ENCODE measurements at places on chromosomes 3 and 15.
A peak's percentile ranks its signal among the peaks of the same experiment; 100 is the strongest.

DNA sequence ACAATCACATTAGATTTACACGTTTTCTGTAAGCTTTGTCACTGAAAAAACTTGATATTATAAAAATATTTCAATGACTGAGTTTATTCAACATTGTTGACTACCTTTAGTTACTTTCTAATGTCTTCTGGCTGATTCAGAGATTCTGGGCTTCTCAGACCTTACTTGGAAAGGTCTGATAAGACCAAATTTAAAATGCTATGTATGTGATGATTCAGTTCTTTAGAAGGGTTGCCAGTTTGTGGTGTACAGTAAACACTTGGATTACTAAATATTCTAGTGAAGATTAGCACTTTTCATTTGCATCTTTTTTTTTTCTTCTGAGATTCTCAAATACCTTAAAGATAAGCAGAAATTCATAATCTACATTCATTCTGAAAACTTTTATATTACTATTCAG lies 49.8 kb downstream of the SGO1 start:
- no peak for DNase-seq

DNA sequence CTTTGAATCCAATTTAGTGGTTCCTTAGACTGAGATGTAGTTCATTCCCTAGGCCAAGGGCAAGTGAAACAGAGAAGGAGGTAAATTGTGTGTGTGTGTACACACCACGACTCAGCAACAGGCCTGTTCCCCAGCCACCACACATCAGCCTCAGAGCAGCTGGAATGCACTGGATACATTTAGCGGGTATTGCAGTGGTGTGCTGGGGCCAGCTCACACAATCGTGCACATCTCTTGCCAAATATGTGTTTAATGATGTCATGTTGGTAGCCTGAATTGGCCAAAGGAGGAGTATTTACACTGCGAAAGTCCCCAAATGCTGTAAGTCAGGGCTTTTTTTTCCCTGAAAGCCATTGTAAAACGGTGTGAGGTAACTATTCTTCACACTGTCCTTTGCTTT lies 82.3 kb downstream of the RBPMS2 start:
- no peak for DNase-seq

GRCh38 chr15:94743668-94744067 lies 512.3 kb downstream of the MCTP2 start:
- DNase-seq: no peak

DNA sequence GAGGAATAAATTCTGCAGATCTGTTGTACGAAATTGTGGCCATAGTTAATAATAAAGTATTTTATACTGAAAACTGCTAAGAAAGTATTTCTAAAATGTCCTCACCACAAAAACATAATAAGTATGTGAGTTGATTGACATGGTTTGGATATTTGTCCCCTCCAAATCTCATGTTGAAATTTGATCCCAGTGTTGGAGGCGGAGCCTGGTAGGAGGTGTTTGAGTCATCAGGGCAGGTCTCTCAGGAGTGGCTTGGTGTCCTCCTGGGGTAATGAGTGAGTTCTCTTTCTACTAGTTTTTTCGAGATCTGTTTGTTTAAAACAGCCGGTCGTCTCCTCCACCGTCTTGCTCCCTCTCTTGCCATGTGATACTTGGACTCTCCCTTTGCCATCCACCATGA lies 424.1 kb upstream of the KCNMB2 start:
- DNase-seq: no peak

GRCh38 chr3:192827208-192827607 lies 90.4 kb downstream of the MB21D2 start:
- no peak for DNase-seq

- no peak for DNase-seq
These were observed 66.1 kb downstream of the CHSY1 start for GRCh38 chr15:101185770-101186169.

DNA sequence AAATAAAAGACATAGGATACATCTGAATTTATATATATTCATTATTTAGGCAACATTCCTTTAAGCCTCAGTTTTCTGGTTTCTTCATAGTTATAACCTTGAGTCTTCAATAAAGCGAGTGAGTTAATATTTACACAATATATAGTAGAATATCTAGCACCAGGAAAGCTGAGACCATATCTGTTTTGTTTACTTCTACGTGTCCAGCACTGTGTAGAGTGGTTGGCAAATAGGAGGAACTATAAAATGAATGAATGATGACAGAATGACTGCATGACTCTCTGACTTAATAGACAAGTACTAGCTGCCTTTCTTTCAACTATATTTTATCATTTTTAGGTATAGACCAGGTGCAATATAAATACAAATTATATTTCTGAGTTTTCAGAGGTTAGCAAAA lies 197.8 kb upstream of the RBMS3 start:
- DNase-seq: no peak

DNA sequence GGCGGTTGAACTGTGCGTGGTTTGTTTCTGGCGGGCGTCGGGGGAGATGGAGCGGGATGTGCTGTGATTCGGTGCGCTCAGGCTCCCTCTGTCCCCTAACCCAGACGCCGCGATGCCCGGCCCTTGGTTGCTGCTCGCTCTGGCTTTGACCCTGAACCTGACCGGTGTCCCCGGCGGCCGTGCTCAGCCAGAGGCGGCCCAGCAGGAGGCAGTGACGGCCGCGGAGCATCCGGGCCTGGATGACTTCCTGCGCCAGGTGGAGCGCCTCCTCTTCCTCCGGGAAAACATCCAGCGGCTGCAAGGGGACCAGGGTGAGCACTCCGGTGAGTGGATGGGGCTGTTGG lies 1.2 kb downstream of the TRH start:
- no peak for DNase-seq

DNA sequence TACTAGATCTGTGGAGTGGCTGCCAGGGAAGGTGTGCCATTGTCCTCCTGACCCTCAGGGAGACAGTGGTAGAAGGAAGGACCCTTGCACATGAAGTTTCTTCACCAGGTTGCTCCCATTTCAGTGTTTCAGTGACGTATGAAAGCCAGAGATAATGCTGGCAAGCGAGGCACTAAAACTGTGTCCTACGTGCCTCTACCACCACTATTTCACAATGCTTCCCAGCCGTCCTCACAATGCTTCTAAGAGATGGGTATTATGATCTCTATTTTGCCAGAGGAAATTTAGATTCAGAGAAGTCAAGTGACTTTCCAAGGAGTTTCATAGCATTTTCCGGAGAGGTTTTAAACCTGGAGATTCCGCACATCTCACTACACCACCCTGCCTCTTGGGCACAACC lies 28.0 kb upstream of the RNF7 start:
- DNase-seq: no peak

DNA sequence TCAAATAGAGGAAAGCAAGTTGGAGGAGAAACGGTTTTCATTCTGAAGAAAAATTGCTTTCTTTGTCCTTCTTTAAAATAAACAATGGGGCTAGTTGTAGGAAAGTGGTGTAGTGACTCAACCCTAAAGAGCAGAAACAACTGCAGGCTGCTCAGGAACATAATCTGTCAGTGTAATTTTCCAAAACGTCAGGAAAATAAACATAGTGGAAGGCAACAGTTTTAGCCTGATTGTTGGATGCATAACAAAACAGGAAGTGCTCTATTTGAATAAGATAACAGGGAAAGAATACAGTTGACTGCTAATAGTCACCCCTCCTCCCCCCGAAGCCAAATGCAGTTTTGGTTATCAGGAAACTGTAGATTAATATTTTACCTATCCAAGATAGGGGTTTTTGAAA lies 167.6 kb downstream of the ECT2 start:
- DNase-seq: no peak

- DNase-seq: no peak
These were observed 19.6 kb upstream of the GPR156 start for GRCh38 chr3:120304616-120305015.

- DNase-seq: no peak
These were observed 4.3 kb upstream of the SLC6A20 start for GRCh38 chr3:45800611-45801010.

DNA sequence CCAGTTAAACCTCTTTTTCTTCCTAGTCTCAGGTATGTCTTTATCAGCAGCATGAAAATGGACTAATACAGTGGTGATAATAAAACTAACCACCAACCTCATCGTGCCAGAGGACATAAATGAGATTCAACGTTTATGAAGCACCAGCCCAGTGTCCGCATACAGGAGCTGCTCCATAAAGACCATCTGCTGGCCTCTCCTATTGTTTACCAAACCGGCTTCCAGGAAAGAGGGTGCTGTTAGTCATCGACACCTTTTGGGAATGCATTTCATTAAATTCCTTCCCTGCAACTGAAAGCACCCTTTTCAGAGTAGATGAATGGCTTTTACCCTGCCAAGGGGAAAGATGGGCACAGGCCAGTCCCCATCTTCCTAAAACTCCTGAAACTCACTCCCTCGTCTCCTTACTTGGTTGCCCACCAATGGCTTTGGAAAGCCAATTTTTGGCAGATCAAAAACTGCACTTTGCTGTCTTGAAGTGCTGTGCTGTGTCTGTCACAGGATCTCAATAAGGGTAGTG lies 122.1 kb downstream of the AQP9 start:
- DNase-seq: no peak

DNA sequence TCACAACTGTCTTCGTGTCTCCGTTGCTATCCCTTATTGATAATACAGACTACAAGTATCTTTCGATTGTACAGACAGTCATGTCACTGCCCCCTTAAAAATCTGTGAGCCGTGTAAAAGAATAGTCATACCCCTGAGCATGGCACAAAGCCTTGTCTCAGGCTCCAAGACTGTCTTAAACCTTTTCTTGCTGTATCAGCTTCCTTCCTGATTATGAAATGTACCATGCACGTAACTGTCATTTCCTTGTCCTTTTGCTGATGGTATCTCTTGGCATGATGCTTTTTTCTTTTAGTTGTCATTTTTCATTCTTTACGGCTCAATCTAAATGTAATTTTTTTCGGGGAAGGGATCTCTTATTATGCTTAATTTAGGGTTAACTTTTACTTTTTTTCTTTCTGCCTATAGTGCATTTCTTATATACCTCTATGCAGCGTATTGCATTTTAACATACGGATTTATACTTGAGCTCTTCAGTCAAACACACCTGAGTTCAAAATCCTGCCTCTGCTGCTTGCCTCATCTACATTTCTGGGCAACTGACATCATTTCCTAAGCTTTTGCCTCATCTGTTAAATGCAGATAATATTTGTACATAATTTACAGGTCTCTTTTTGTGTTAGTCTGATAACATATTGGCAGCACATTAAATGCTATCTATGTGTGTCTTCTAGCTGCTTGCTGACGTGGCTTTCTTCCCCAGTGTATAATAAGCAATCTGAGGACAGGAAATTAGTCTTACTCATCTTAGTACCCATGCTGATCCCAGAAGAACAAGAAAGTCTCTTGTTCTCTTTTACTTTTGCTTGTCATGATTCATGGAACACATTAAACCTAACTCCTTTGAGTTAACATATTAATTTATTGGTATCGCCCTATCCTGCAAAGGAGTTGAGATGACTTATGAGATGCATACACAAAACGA lies 57.3 kb downstream of the ROBO2 start:
- DNase-seq: no peak

DNA sequence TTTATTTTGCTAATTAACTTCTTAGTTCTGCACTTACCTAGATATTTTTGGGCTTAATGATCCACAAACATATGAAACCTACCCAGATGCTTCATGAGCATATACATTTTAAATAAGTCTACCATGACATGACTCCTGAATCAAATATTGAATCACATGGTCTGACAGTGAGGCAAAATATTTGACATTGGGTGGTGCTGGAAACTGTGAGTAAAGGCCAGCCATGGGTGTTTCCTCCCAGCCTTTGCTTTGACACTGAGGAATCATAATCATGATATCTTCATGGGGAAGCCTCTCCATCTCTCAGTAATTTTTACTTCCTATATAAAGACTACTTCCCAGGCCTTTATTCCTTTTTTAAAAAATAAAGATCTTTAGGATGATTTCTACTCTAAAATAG lies 22.8 kb upstream of the SSR3 start:
- no peak for DNase-seq

GRCh38 chr3:71360764-71361163 lies 222.8 kb downstream of the FOXP1 start:
- DNase-seq: peak; percentile 25

- no peak for DNase-seq
These were observed 40.2 kb downstream of the SUCLG2 start for GRCh38 chr3:67614195-67614594.

GRCh38 chr15:43465100-43465499 lies 27.9 kb downstream of the TP53BP1 start:
- DNase-seq: no peak

DNA sequence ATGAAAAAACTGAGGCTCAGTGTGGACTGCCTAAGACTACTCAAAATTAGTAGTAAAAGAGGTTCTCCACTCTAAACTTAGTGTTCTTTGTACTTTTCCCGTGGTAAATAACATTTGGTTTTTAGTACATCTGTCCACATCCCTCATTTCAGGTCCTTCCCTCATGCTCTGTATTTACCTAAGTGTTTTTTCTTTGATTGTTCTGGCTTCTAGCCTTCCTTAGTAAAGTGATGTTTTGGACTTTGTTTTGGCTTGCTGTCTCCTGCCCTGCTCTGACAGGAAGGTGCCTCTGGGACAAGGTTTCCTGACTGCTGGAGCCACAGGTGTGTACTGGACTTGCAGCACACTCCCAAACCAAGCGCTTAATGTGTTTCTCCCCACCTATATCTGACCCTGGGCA lies 29.9 kb upstream of the ALDH1A2 start:
- DNase-seq: no peak

DNA sequence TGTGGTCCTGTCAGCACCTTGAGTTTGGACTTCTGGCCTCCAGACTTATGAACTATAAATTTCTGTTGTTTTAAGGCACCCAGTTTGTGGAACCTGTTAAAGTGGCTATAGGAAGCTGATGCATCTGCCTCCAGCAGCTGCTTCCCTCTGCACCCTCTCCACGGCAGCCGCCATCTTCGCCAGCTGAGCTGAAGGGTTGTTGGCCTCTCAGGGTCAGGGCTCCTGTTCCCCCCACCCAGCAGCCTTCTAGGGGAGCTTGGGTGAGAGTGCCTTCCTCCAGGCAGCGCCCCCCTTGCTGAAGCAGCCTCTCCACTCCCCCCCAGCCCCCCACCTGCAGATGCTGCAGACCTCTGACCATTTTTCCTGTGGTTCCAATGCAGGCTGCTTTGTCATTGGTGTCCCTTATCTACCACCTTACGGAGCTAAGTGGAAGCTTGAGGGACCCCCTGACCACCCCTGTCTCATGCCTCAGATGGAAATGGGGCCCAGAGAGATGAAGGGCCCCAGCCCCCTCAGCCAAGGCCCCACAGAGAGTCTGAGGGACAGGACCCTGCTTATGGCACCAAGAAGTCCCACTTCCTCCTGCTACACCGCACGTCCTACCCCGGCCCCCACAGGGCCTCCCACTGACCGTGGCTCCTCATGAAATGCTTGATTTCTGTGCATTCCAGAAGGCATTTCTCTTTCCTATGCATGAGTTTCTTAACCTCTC lies 61.4 kb upstream of the TLE3 start:
- no peak for DNase-seq

GRCh38 chr3:11302444-11302843 lies 30.2 kb downstream of the ATG7 start:
- DNase-seq: no peak

- no peak for DNase-seq
These were observed 597.4 kb downstream of the RSL24D1 start for GRCh38 chr15:54599386-54599785.

- no peak for DNase-seq
These were observed 47.6 kb downstream of the ROPN1B start for GRCh38 chr3:126016616-126017015.

- no peak for DNase-seq
These were observed 29.5 kb downstream of the PLSCR5 start for GRCh38 chr3:146575636-146576035.
